Psoas muscle (tissue), 8 donors: ENCODE measurements at places on chromosomes 5 and 9. TPM values are rescaled to one million over a fixed set of nuclear protein-coding genes. Genes with fewer than 3 reads are reported as not detected.

The GARNL3 gene
- total RNA-seq = 2.2 TPM

DNA sequence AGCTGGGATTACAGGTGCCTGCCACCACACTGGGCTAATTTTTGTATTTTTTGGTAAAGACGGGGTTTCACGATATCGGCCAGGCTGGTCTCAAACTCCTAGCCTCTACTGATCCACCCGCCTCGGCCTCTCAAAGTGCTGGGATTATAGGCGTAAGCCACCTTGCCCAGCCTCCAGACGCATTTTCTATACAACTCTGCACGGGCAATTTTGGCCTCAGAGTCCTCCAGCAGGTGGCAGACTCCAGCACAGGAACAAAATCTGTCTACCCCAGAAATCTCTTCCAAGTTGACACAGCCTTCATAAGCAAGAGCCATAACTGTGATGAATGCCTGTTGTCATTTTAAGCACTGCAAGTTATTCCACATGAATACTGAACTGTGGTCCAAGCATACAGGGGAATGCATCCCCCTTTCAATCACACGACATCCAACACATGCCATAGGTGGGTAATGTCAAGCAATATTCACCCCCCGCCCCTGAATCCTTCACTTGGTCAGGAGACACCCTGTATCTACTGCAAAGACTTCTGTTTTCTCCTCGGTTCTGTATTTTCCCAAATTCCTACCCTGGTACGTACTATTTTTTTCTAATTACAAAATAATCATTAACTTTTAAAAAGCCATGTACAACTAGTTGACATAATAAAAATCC is 50.8 kb downstream of the ALDH7A1 start:
- no peak overlapping the region for H3K4me3 ChIP-seq
- H3K27me3 ChIP-seq = no peaks in the 10 kb centered on the region
- no peak for DNase-seq
- no peak overlapping the region for H3K27ac ChIP-seq
- peaks cover 7% of the 10 kb centered on the region for H3K36me3 ChIP-seq
- H3K4me1 ChIP-seq = no peaks in the 10 kb centered on the region

DNA sequence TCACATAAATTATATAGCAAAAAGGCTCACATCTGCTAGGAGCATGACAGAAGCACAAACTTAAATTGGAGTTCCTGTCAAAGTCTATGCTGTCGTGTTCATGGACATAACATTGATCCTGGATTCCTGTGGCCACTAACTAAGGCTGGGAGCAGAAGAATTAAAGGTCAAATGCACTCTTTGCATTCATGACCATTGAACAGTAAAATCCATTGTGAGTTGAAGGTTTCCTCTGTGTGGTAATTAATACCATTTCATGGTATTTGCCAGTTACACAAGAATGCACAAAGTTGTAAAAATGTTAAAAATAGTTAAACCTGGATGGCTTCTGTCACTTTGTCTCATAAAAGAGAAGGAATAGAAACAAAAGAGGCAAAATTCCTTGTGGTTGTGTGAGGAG is 242.6 kb downstream of the NPR3 start:
- H3K4me1 ChIP-seq = no peaks in the 10 kb centered on the region
- DNase-seq = no peak
- no peaks in the 10 kb centered on the region for H3K36me3 ChIP-seq

DNA sequence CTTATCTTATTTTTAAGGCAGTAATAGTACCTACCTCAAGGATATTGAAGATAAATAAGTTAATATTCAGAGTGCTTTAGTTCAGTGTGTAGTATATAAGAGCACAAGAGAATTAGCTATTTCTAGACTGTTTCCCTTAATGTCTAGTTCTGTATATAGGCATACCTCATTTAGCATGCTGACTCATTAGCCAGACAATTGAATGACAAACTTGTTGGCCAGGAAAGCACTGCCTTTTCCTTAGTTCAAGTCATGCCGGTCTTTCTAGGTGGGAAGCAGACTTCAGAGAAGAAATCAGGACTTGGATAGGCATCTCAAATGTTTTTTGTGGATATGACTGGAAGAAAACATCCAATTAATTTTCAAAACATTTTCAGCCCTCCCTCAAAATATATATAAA is 3.2 kb upstream of the FBXO4 start:
- no peaks in the 10 kb centered on the region for H3K27me3 ChIP-seq

The FNBP1 gene
- total RNA-seq = 23.7 TPM

- no peaks in the 10 kb centered on the region for H3K27me3 ChIP-seq
- no peaks in the 10 kb centered on the region for H3K36me3 ChIP-seq
- H3K4me1 ChIP-seq = no peaks in the 10 kb centered on the region
- DNase-seq = peak; percentile 54
These were observed 60.2 kb downstream of the SMIM23 start for GRCh38 chr5:171845857-171846256.

- H3K36me3 ChIP-seq = no peaks in the 10 kb centered on the region
- no peak overlapping the region for H3K4me3 ChIP-seq
- H3K27ac ChIP-seq = no peak overlapping the region
- H3K4me1 ChIP-seq = peaks cover 4% of the 10 kb centered on the region
- no peak for DNase-seq
These were observed 84.2 kb downstream of the ARL15 start for GRCh38 chr5:54226215-54226614.

DNA sequence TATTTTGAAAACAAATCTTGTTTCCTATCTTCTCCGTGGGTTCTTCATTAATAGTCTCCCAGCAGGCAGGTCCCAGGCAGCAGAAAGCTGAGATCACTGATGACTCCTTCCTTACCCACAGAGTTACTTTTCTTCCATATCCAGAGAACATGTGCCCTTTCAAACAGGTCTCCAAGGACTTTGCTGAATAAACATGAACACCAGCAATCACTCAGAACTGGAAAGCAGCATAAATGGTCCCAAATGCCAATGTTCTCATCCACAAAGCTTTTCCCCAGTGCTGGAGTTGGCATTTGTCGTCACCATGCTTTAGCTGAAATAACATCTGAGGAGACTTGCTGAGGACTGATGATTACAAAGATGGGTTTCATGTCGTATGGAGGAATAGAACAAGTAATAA is 134.0 kb downstream of the YIPF5 start:
- H3K4me1 ChIP-seq = peaks cover 6% of the 10 kb centered on the region
- no peak for DNase-seq
- H3K27me3 ChIP-seq = no peaks in the 10 kb centered on the region
- no peak overlapping the region for H3K27ac ChIP-seq
- H3K36me3 ChIP-seq = no peaks in the 10 kb centered on the region

GRCh38 chr9:78023003-78023741 is 8.4 kb downstream of the GNAQ start:
- H3K36me3 ChIP-seq = no peaks in the 10 kb centered on the region
- H3K27me3 ChIP-seq = no peaks in the 10 kb centered on the region
- no peak overlapping the region for H3K4me3 ChIP-seq
- DNase-seq = no peak
- H3K4me1 ChIP-seq = peaks cover 22% of the 10 kb centered on the region

GRCh38 chr9:105855987-105856386 is 161.6 kb downstream of the TMEM38B start:
- H3K36me3 ChIP-seq = no peaks in the 10 kb centered on the region
- H3K27me3 ChIP-seq = no peaks in the 10 kb centered on the region
- H3K27ac ChIP-seq = no peak overlapping the region

GRCh38 chr5:80961376-80962281 is 1.5 kb downstream of the RASGRF2 start:
- no peaks in the 10 kb centered on the region for H3K36me3 ChIP-seq
- H3K27ac ChIP-seq = peak overlapping the region; percentile 62
- no peak for DNase-seq
